CD4-positive, alpha-beta T cell treated with Interleukin-2 at 100 ng/mL for 4 hours (primary cell): ENCODE measurements at places on chromosomes 16 and 17.

DNA sequence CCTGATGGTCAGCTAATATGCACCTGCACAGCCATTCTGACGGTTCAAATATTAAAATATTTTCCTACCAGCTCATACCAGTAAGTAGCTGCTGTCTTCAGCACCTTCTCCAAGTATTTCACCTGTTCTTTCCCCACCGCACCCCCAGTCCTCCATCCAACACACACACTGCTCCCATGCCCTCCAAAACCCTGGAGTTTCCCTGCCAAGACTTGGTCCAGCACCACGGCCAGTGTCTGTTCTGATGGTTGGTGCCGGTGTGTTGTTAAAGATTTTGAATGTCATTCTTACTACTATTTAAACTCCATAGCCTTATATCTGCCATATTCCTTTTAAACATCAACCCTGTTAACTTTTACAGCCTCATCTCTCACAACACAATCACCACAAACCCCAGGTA, 142.4 kb downstream of the GSG1L start:
- no peak for DNase-seq

DNA sequence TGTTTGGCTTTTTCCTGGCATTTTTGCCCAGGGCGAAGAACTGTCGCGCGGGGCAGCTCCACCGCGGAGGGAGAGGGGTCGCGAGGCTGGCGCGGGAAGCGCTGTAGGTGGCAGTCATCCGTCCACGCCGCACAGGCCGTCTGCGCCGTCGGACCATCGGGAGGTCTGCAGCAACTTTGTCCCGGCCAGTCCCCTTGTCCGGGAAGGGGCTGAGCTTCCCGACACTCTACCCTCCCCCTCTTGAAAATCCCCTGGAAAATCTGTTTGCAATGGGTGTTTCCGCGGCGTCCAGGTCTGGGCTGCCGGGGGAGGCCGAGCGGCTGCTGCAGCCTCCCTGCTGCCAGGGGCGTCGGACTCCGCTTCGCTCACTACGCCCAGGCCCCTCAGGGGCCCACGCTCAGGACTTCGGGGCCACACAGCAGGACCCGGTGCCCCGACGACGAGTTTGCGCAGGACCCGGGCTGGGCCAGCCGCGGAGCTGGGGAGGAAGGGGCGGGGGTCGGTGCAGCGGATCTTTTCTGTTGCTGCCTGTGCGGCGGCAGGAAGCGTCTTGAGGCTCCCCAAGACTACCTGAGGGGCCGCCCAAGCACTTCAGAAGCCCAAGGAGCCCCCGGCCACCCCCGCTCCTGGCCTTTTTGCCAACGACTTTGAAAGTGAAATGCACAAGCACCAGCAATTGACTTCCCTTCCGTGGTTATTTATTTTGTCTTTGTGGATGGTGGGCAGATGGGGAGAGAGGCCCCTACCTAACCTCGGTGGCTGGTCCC, 2.3 kb upstream of the CBX4 start:
- no peak for DNase-seq

DNA sequence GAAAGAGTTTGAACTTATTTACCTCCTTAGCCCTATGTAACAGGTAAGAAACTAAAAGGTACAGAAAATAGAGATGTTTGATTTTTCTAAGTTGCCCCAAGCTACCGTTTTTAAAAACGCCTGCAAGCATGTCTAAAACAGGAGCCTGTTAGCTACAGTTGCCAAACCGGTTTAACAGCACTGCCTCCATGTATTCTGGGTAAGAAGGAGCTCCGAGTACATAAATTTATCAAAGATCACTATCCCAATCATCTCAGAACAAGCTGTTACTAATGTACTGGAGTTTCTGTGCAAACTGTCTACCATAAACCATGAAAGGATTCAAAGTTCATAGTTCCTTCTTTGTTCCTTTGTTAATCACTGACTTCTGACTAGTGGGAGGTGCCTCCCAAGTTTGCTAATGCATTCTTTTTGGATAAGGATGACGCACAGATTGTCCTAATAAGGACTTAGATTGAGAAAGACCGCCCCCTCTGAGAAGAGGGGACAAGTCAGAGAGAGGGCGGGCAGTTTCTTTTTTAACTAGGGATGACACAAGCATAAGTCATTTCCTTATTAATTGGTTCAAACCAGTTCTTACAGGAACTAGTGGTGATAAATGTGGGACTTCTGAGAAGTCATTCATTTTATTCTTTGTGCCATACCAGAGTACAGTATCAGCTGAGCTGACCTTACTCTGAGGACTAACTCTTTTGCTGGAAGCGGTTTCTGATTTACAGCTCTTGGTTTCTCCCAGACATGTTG, 55.3 kb downstream of the TUBD1 start:
- DNase-seq = peak; percentile 97

DNA sequence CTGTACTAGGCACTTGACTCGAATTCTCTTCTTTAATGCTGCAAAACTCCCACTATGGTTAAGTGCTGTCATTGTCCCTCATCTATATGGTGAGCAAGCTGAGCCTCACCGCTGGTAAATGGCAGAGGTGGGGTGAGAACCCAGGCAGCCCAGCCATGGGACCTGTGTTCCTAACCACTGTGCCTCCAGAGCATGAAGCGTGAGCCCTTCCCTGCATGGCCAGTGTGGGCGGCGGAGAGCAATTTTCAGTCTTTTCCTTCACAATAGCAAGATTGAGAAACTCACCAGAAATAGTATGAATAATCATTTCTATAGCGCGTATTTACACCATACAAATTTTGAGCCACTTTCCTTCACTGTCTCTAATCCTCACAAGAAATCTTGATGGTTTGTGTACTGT, 9.2 kb downstream of the BFAR start:
- DNase-seq = no peak

DNA sequence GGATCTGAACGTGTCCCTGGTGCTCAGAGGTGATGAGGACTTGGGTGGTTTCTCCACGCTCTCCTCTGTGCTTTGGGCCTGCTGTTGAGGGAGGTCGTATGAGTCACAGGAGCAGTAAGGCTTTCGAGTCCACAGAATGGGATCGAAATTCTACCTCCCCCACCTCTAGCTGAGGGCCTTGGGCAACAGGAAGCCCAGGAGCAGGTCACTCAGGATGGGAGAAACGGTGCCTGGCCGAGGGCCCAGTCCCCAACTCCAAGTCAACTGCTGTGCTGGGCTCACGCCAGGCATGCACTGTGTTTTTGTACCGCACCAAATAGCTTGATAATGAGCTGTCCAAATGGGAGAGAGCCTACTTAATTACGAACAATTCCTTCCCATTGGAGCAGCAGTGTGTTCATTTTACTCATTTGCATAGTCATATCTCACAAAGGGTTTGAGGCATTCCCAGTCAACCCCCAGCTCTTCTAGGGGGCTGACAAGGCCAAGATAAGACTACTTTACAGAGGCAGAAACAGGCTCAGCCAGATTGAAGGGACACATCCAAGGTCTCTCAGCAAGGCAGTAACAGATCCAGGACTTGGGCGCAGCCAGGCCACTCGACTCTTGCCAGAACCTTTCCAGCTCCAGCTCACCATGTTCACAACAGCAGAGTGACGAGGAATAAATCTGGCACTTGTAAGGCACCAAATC, 53.6 kb downstream of the WNT3 start:
- DNase-seq = no peak

- DNase-seq = no peak
Observed at GRCh38 chr16:82280867-82281266, 110.8 kb upstream of the MPHOSPH6 start.

- DNase-seq = no peak
Observed at GRCh38 chr16:17459903-17460521, 10.7 kb downstream of the XYLT1 start.

GRCh38 chr17:75481194-75482068, 25.0 kb downstream of the TMEM94 start:
- DNase-seq = no peak

DNA sequence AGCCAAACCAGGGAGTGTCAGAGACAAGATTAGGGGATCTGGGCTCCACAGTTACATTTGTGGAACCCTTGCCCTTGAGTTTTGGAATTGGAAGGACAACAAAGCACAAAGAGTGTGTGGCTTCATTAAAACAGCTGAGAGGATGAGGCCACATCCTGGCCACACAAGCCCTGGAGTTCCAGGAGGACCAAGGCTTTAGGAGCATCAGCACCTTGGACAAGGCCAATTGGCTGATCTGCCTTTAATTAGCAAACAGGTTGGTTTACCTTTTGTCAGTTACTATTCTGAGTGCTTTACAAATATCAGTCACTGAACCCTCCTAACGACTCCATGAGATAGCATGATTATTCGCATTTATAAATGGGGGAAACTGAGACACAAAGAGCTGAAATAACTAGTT, 54.7 kb downstream of the SLC6A2 start:
- DNase-seq = no peak

GRCh38 chr16:65932350-65933072, 434.0 kb upstream of the CDH5 start:
- DNase-seq = no peak

- DNase-seq = no peak
Observed at GRCh38 chr16:3256146-3256865, at the start of gene MEFV. Gene MEFV, minus strand, starts transcription at chr16:3256633. Its CDS starts 46 bp downstream, at chr16:3256587.

- no peak for DNase-seq
Observed at GRCh38 chr17:53012364-53012763, 810.4 kb upstream of the KIF2B start.

- no peak for DNase-seq
Observed at GRCh38 chr17:81902023-81902652, at the start of gene NPB. Gene NPB, plus strand, starts transcription at chr17:81902238. Its CDS starts 40 bp downstream, at chr17:81902278.

DNA sequence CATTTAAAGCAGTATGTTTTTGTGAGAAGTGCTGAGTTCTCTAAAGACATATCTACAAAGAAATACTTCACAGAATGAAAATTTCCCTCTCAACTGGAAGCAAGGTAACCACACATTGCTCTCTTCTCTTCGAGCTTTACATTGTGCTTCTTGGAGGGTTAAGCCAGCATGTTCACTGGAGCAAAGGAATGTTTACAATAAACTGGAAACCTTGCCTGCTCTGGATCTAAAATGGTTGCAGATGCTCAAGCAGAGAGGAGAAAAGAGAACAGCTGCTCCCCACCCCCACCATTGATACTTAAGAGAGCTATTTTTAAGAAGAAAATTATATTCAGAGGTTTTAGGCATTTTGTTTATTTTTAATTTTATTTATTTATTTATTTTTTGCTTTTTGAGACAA, 213.1 kb downstream of the CEP112 start:
- no peak for DNase-seq

DNA sequence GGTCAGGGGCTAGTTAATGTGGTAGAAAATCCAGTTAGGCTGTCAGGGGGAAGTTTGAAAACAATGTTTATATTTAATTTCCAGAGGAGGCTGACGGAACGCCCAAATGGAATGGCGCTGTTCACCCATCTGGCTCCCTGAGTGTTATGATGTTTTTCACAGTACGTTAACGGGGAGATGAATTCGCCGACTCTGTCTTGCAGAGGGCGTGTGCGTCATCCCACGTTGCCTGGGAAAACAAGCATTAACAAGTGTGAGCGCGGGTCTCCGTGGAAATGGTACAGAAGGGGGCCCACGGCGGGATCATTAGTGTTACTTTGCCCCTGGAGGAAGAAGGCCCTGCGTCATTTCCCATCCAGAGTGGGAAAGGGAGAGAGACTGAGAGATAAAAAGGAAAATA, 29.6 kb downstream of the RGS9 start:
- DNase-seq = no peak

DNA sequence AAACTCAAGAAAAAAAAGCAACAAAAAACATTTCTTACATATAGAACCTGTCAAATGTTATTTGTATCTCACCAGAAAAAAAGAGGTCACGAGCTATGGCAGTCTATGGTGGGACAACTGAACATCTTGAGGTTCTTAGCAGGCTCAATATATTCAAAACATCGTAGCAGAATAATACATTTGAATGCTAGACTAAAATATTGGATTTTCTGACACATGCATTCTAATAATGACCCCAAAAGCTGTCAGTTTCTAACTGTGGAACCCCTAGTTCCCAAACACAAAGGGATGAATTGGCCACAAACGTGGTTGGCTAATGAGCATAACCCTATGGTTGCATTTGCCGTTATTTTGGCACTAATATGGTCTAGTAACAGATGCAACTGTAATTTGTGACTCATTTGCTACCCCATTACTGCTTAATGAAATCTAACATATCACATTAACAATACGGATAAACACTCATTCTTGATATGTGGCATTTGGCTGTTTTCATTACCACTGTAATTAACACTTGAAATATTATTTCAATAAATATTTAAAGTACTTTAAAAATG, 81.2 kb downstream of the TOX3 start:
- DNase-seq = no peak
